NCI-H1417 treated with DMSO at 0.1 percent for 48 hours (cell line): ENCODE measurements at places on chromosomes 11 and 22.

DNA sequence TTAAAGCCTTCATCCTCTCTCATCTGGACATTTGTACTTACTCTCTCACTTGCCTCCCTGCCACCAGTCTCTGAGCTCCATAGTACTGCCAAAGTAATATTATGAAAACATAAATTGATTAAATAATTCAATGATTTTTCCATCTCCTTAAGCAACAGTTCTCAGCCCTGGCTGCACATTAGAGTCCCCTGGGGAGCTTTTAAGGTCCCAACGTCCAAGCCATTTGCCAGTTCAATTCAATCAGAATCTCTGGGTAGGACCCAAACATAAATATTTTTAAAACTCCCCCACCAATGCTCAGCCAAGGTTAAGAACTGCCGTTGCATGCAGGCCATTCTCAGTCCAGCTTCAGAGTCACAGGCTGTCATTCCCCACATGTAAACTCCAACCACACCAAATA, 114.4 kb upstream of the BMAL1 start:
- no peak for DNase-seq

- DNase-seq: no peak
These were observed 8.3 kb upstream of the FGF19 start for GRCh38 chr11:69711822-69712801.

DNA sequence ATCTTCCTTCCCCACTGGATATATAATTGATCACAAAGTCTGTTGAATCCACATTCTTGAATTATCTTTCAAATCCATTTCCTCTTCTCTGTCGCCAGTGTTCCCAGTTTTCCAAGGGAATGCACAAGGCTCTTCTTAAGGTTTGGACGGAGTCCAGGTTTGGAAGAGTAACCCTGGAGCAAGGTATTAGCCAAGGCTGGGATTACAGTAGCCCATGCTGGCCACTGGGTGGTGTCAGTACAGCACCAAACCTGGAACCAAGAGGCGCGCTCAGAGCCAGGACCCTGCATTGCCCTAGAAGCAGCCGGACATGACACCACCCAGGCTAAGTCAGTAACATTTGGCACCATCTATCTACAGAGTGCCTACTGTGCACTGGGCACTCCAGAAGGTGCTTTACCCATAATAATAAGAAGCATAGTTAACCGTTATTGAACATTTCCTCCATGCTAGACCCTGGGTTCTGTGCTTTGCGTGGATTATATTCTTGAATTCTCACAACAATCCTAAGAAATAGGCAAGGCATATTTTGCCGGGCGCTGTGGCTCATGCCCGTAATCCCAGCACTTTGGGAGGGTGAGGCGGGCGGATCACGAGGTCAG, 48.0 kb upstream of the CLPB start:
- DNase-seq: peak; percentile 14

GRCh38 chr11:8309862-8310261, 46.2 kb upstream of the LMO1 start:
- no peak for DNase-seq

DNA sequence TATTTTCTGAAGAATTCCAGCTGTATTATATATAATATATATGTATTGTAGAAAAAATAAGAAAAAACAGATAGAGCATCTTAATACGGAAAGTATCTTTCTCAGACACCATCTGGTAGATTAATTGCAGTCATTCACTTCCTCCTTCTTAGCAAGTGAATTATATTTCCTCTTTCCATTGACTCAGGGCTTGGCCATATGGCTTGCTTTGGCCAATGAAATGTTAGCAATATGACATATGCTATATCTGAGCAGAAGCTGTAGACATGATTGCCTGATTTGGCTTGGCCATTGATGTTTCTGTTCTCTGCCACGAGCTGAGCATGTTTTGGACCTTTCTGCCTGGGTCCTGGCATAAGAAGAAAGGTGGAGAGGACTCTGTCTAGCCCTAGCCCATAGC, 34.4 kb upstream of the ZBED5 start:
- DNase-seq: no peak

DNA sequence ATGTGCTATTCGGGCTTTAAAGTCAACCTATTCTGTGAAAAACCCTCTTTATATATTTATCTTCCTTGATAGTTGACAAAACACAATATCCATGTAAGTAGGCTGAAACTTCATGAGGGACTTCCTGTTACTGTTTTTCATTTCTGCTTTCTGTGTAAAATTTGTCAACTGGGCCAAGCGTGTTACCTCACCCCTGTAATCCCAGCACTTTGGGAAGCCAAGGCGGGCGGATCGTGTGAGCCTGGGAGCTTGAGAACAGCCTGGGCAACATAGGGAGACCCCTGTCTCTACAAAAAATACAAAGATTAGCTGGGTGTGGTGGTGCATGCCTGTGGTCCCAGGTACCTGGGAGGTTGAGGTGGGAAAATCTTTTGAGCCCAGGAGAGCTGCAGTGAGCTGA, 66.5 kb upstream of the SLC25A18 start:
- DNase-seq: no peak

- DNase-seq: no peak
These were observed 425.6 kb downstream of the SHANK2 start for GRCh38 chr11:70826541-70827335.

DNA sequence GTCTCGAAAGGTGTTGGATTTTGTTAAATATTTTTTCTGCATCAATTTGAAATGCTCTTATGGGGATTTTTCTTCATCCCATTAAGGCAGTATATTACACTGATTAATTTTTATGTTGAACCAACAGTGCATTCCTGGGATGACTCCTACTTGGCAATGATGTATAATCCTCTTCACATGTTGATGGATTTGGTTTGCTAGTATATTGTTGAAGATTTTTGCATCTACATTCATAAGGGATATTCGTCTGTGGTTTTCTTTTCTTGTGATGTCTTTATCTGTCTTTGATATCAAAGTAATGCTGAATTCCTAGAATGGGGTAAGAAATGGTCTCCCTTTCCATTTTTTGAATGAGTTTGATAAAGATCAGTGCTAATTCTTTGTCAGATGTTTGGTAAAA, 18.7 kb upstream of the SLC35C1 start:
- no peak for DNase-seq

DNA sequence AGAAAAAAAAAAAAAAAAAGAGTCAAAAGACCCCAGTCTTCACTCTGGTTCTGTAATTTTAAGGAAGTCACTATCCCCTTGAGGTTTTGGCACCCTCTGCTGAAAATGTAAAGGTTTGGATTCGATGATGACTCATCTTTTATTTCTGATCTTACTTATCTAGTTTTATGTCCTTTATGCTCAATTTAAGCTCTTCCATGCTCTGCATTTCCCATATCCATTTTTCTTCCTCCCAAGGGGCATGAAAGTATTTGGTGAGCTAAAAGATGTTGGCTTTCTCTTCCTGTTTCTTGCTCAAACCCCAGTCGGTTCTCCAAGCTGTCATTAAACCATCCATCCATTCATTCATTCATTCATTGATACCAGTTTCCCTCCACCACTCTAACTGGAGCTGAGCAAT, 61.0 kb upstream of the CDON start:
- DNase-seq: no peak

DNA sequence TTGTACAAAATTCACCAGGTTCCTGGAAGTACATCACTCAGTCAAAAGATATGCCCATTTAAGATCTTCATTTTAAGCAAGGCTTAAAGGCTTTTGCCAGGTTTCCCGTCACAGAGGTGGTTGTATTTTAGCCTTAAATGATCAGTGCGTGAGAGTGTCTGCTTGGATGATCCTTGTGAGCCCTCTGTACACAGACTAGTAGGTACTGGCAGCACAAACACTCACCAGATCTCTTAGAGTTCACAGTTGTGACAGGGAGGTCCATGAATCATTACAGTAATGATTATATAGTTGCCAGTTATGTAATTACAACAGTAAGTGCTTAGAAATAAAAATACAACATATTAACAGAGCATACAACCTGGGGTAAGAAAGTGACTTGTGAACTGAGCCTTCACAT, 84.2 kb upstream of the SLC25A18 start:
- no peak for DNase-seq

DNA sequence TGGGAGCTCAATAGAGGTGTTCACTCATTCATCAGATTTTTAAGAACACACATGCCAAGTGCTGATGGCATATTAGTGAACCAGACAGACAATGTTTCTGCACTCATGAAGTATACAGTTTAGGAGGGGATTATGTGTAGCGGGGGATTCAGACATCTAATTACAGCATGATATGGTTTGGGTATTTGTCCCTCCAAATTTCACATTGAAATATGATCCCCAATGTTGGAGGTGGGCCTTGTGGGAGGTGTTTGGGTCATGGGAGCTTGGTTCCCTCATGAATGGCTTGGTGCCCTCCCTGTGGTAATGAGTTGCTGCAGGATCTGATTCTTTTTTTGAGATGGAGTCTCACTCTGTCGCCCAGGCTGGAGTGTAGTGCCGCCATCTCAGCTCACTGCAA, 8.9 kb upstream of the RAB3IL1 start:
- DNase-seq: no peak

- no peak for DNase-seq
These were observed 71.2 kb upstream of the CDON start for GRCh38 chr11:126133901-126134300.

GRCh38 chr11:116539211-116539610, 233.6 kb downstream of the BUD13 start:
- no peak for DNase-seq

DNA sequence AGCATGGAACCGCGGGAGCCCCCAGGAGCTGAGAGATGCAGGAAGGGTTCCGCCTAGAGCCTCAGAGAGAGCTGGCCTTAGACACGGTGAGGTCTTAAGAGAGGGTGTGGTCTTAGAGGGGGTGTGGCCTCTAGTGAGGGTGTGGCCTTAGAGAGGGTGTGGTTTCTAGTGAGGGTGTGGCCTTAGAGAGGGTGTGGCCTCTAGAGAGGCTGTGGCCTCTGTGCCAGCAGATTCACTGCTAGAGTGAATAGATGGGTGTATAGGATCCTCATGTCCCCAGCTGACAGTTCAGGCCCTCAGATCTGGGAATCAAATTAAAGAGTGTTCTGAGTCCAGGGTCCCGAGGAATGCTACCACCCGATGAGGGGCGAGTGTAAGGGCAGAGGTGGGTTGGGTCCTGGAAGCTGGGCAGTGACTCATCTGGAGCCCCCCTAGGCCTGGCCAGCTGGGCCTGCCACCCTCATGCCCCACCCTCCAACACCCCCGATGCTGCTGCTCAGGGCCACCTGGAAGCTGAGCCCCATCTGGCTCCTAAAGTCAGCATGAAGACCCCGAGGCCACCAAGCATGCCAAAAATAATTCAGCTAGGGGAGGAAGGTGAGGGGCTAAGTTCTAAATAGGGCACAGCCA, 49.5 kb downstream of the IGF2 start:
- no peak for DNase-seq

DNA sequence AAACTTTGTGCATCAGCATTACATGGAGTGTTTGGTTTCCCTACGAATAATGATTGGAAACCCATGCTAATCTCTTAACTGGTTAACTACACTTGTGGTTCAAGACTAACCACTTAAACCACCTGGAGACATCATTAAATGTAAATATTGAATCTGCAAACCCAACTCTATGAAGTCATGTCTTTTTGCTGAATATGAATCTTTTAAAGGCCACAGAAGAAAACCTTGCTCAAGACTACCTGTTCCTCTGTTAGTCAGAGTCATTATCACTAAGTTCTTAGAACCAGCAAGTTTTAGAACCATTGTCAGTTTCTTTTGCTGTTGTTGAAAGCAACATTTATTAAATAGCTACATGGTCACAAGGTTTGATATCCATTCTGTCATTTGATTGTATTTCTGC, 70.7 kb downstream of the SIK2 start:
- DNase-seq: no peak
